ENCODE measurements at places on chromosomes 4 and X.

- no peak for DNase-seq
Observed at GRCh38 chrX:138740341-138740740, 28.8 kb upstream of the FGF13 start.

- no peak for DNase-seq
Observed at GRCh38 chr4:119149110-119149509, 13.5 kb downstream of the MYOZ2 start.

DNA sequence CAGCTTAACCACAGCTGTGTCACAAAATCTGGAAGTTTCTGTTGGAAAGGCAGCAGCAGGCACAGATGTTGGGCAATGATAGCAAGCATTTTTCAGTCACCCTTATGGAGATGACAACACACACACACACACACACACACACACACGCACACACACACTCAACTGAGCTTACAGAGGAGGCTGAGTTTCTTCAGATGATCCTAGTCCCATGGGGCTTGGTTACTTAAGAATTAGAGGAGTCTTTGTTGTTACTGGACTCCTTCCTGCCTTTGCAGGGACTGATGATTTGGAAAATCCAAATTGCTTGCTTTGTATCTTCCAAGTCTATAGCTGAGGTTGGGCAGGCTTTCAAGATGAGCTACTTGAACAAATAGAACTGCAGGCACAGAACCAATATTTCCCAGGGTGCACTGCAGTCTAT, 740.1 kb upstream of the PITX2 start:
- DNase-seq: no peak

GRCh38 chr4:106978046-106978774, 57.9 kb downstream of the DKK2 start:
- no peak for DNase-seq

DNA sequence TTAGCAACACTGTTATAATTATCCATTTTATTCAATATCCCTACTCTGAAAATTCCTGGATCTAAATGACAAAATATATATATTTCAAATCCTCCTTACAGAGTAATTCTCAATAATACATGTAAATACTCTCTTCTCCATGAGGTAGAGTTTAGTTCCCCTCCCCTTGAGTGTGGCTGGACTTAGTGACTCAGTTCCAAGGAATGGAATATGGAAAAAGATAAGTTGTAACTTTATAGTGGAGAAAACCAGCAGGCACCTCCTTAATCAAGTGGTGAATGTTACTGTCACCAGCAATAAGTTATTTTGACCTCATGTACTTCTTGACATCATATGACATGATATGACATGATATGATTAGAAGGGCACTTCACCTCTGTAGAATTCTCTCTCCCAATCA, 302.0 kb downstream of the RAB28 start:
- no peak for DNase-seq

DNA sequence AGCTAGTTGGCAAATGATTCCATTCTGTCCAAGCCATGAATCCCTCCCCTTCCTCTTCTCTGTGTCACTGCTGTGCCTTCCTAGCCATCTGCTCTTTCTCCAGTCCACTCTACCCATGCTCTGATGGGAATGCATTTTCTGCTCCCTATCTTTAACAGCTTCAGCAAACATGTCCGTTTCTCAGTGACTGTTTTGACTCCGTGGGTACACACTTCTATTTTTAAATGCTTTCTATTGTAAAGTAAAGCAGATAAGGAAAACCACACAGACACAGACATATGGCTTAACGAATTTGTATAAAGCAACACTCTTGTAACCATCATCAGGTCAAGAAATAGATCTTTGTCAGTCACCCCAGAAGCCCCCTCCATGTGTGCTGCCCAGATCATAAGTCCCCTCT, 72.4 kb upstream of the KLHL13 start:
- no peak for DNase-seq

- no peak for DNase-seq
Observed at GRCh38 chrX:9184211-9184610, 150.3 kb upstream of the FAM9B start.

GRCh38 chr4:10046471-10046870, 25.2 kb upstream of the SLC2A9 start:
- no peak for DNase-seq

DNA sequence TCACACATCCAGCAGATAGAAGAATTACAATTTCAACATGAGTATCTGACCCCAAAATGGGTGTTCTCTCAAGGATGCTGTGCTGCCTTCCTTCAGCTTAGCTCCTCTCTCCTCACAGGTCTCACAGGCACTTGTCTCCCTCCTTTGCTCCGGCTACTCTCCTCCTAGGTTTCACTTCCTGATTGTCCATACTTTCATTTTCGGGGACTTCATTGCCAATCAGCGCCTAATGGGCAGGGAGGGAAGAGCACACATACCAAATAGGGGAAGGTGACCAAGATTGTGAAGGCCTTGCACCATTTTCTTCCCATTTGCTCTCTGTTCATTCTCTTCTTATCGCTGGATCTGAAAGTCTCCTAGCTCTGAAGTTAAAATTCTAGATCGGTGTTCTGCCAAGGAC, 125.4 kb upstream of the EOLA2 start:
- no peak for DNase-seq

GRCh38 chrX:154123241-154124219, 20.5 kb upstream of the OPN1LW start:
- no peak for DNase-seq

GRCh38 chr4:100280807-100281206, 90.5 kb upstream of the DDIT4L start:
- DNase-seq: no peak

- no peak for DNase-seq
Observed at GRCh38 chrX:135931644-135932487, 38.4 kb downstream of the SAGE1 start.

GRCh38 chr4:5980436-5981155, 37.6 kb downstream of the C4orf50 start:
- DNase-seq: no peak

- no peak for DNase-seq
Observed at GRCh38 chr4:20723019-20723418, 22.8 kb downstream of the PACRGL start.

- DNase-seq: no peak
Observed at GRCh38 chr4:513327-513726, 14.3 kb downstream of the PIGG start.

- no peak for DNase-seq
Observed at GRCh38 chrX:132957211-132958090, 978 bp downstream of the HS6ST2 start.
